Stimulated activated CD8-positive, alpha-beta memory T cell treated with anti-CD3 and anti-CD28 coated beads, Interleukin-4, amount 100 ng/mL, for 24 hours (primary cell): ENCODE measurements at places on chromosomes 16 and 17.

GRCh38 chr17:33118391-33119075 lies 126.9 kb downstream of the SPACA3 start:
- no peak for DNase-seq

- DNase-seq = no peak
Measured at GRCh38 chr16:2827374-2827791, 2.7 kb upstream of the ZG16B start.

GRCh38 chr17:73268582-73269328 lies 7.1 kb upstream of the CPSF4L start:
- DNase-seq = no peak

- no peak for DNase-seq
Measured at GRCh38 chr16:74829637-74830036, 55.0 kb upstream of the FA2H start.

GRCh38 chr16:79929260-79929965 lies 328.9 kb upstream of the MAF start:
- DNase-seq = no peak
